ENCODE measurements at places on chromosomes 13 and 19.
A peak's percentile ranks its signal among the peaks of the same experiment; 100 is the strongest.

DNA sequence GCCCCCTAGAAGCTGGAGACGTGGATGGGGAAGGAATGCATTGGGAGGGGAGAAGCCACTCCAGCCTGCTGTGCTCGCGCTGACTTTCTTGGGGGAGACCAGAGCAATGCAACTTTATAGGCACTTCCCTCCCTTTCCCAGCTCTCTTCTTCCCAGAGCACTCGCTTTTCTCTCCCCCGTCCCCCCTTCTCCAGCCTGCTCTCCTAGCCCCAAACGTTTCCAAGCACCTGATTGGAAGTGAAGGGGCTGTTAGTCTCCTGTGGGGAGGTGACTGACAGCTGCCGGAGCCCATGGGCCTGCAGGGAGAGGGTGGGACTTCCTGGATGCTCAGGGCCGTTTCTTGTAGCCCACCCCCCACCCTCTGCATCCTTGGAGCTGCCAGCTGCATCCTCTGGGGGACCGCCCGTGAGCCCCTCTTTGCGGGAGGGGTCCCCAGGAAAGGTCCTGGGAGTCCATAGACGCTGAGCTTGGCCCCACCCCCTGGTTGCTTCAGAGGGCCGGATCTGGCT, 2.5 kb downstream of the HDGFL2 start:
- peak; percentile 40 for DNase-seq

DNA sequence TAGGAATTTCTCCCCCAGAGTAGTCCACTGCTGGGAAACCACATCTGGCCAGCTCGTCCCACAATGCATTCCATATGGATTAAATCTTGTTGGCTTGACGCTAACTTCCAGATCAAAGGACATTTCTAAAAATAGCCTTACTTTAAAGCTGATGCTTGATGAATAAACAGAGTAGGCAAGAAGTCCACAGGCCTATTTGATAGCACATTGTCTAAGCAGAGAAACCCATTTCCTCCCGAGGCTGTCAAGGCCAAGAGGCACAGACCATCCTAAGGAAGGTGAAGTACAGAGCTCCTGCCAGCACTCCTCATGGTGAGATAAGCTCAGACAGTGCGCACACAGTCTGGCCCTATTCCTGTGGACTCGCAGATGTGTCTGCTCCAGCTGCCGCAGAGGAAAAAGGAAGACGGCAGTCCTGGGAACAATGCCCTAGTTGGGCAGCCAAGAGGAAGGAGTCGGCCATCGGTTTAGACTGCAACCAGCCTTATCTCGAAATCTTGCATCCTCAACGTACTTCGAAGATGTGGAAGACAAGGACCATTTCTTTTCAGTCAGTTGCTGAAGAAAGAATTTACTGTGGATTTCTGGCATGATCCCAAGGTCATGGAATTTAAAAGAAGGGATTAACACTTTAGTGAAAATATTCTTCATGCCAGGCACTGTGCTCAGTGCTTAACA, 156.8 kb downstream of the RGCC start:
- no peak for DNase-seq

DNA sequence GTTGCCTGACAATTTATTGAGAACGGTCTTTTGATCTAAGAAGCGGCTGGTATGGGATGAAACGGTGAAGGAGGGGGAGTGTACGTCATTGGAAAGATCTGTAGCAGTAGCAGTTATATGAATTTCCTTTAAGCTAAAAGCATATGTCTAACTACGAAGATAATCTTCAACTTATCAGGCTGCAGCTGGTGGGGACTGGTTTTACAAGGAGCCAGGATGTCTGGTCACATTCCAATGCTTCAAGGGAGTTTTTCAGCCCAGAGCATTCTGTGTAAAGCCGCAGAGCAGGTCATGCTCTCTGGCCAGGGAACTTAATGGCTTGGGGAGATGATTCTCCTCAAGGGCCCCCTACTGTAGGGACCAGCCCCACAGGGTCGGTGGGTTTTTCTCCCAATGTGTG, 29.2 kb downstream of the CLEC4M start:
- no peak for DNase-seq

DNA sequence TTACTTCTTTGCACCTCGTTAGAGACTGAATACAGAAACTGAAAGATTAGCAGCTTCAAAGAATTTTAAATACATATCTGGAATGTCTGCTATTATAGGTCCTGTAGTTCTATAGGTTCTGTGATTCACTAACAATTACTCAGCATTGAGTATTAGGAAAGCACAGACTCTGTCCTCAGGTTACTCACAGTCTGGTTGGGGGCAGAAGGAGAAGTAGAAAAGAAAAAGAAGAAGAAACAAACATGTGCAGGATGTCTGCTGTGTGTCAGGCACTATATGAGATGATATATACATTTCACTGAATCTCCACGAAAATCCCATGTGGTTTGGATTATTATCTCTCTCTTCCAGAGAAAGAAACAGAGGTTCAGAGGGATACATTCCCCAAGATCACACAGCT, 40.1 kb downstream of the SERTM1 start:
- no peak for DNase-seq

DNA sequence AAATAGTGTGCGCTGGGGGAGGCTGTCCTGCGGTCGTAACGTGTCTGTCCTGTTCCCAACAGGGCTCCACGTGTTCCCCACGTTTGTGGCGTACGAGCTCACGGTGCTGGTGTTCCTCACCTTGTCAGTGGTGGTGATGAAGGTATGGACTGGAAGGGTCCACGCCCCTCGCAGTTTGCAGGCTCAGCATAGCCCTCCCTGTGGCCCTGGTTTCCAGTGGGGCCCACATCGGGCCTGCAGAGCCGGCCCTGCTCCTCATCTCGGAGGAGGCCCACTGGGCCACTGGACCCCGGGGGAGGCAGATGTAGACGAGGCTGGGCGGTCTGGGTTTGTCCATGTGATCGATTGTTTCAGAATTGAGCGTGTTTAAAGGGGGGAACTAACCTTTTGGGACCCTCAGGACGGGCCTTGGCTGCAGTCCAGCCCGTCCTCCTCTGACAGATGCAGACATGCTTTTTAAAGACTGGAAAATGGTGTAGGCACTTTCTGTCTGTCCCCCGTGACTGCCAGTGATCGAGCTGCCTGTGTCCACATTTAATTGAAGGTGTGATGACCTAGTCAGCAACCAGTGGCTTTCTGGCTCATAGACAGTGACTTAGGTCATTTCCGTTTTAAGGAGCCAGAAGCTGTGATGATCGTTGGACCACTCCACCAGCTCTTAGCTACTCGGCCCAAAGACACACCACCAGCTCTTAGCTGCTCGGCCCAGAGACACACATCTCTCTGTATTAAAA, 37.1 kb upstream of the TFDP1 start:
- DNase-seq, result no peak

GRCh38 chr19:30733826-30734550, 361.8 kb downstream of the ZNF536 start:
- no peak for DNase-seq

DNA sequence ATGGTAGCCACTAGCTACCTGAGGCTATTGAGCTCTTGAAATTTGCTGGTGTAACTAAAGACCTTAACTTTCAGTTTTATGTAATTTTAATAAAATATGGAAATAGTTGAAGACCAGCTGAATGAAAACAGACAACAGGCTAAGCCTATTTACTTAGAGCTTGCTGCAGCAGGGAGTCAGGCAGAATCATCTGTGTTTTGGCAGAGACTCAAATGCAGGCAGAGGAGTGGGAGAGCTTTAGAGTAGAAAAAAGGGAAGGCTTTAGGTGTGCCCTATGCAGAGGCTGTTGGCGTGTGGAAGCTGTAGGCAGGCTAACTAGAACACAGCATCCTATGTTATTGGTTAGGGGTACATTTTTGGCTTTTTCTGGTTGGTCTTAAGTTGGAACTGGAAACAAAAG, 304.9 kb upstream of the NBEA start:
- DNase-seq, result no peak

GRCh38 chr13:26562512-26562890, 5.0 kb downstream of the WASF3 start:
- no peak for DNase-seq

DNA sequence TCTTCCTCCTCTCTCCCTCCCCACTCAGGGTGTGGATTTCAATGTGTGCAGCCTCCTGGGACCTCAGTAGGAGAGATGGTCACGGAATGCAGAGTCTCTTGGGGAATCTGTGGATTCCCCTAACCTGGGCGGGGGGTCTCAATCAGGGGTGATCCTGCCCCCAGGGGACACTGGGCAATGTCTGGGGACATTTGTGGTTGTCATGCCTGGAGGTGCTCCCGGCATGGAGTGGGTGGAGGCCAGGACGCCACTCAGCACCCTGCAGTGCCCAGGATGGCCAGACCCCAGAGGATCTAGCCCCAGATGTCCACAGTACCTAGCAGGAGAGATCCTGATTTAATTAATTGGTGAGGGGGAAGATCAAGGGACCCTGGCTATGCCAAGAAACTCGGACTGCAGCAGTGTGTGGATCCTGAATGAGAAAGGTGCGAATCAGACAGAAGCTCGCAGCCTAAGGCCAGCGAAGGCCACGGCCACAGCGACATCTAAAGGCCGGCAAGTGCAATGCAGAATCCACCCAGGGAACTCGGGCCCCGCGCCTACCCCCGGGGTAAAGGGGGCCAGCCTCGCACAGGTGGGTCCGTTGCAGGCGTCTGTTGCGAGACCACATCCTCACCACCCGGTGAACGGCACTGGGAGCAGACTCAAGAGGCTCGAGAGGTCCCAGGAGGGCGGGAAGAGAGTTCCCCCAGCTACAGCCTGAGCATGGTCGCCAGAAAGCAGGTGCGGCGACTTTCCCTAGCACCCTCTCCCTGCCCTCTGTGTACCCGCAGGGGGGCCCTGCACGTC, 88.8 kb downstream of the GNG7 start:
- peak; percentile 61 for DNase-seq

DNA sequence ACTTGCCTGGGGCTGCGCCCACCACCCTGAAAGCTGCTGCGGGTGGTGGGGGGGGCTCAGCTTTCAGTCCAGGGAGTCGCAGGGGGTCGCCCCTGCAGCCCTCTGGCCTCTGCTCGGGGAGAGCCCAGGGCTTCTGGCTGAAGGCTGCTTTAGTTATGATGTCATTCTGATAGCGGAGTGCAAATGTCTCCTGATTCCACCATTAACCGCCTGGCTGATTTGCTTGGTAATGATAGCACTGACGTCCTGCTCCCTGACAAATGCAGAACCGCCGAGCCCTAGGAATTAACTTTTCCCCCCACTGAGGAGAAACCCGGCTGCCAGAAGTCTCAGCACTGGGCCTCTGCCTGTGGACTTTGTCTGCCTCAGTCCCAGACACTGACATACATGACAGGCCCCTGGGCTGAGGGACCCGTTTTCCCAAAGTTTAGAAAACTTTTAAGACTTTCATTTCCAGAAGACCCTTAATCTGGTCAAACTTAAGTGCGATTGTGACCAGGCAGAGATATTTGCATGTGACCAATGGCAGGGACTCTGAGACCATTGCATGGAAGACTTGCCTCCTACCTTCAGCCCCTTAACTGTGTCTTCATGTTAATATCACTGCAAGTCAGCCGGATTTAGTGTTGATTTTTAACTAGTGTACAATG, 142.5 kb upstream of the ZNF536 start:
- DNase-seq, result no peak

- no peak for DNase-seq
These were observed 4.2 kb upstream of the ZIC2 start for GRCh38 chr13:99977334-99977911.

DNA sequence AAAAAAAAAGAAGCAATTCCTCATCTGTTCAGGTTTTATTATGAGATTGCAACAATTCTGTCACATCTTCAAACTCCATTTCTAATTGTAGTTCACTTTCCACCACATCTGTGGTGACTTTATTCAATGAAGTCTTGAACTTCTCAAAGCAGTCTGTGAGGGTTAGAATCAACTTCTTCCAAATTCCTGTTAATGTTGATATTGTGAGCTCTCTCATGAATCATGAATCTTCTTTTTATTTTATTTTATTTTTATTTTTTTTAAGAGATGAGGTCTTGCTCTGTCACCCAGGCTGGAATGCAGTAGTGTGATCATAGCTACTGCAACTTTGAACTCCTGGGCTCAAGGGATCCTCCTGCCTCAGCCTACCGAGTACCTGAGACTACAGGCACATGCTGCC, 19.6 kb downstream of the ARHGAP35 start:
- DNase-seq, result no peak

GRCh38 chr19:48139053-48139452, 28.4 kb upstream of the PLA2G4C start:
- no peak for DNase-seq

- peak; percentile 50 for DNase-seq
These were observed 4.3 kb downstream of the RUVBL2 start for GRCh38 chr19:48997972-48998371.

- DNase-seq, result no peak
These were observed 5.3 kb downstream of the NDUFA3 start for GRCh38 chr19:54107876-54108490.

- DNase-seq, result no peak
These were observed 256.5 kb downstream of the DCLK1 start for GRCh38 chr13:35874704-35875103.

- no peak for DNase-seq
These were observed 373.9 kb downstream of the FOXO1 start for GRCh38 chr13:40292536-40292935.

- DNase-seq, result no peak
These were observed 10.7 kb upstream of the CACNG6 start for GRCh38 chr19:53980539-53981375.

GRCh38 chr13:51420681-51421490, 31.9 kb downstream of the INTS6 start:
- no peak for DNase-seq
